ENCODE measurements at places on chromosomes 12 and 14. TPM values are rescaled to one million over a fixed set of nuclear protein-coding genes. Genes with fewer than 3 reads are reported as not detected.

FGF23 gene
- not detected for total RNA-seq

POLE gene
- total RNA-seq, result 18.5 TPM

TMEM132C gene
- not detected for total RNA-seq

EPYC gene
- not detected for total RNA-seq

CISTR gene
- total RNA-seq, result not detected

ENDOU gene
- 0.40 TPM for total RNA-seq

ADCY4 gene
- 3.3 TPM for total RNA-seq

NPAS3 gene
- total RNA-seq, result 0.76 TPM

TMTC2 gene
- total RNA-seq, result 17.1 TPM

APOF gene
- total RNA-seq, result not detected

DGKA gene
- 62.4 TPM for total RNA-seq

SYT1 gene
- total RNA-seq, result 25.2 TPM

RTN1 gene
- total RNA-seq, result 2.8 TPM

SLC16A7 gene
- total RNA-seq, result 27.3 TPM

PTCSC3 gene
- total RNA-seq, result not detected

PLEKHD1 gene
- 0.07 TPM for total RNA-seq

NID2 gene
- 183 TPM for total RNA-seq

TAS2R13 gene
- total RNA-seq, result 2.4 TPM

E2F7 gene
- 16.7 TPM for total RNA-seq

CLBA1 gene
- 12.1 TPM for total RNA-seq

SLC4A8 gene
- total RNA-seq, result 5.4 TPM

EML5 gene
- total RNA-seq, result 0.13 TPM

RBP5 gene
- total RNA-seq, result not detected

TAS2R43 gene
- total RNA-seq, result not detected

CD9 gene
- total RNA-seq, result 364 TPM

MMP14 gene
- 445 TPM for total RNA-seq

IL31 gene
- total RNA-seq, result not detected

CLEC4C gene
- total RNA-seq, result not detected

RSRC2 gene
- 30.2 TPM for total RNA-seq

IPO8 gene
- 56.6 TPM for total RNA-seq

VWF gene
- total RNA-seq, result 0.92 TPM

C3AR1 gene
- 0.07 TPM for total RNA-seq

DLK1 gene
- total RNA-seq, result not detected

RIPK3 gene
- not detected for total RNA-seq

CDK17 gene
- 46.6 TPM for total RNA-seq

TEX22 gene
- total RNA-seq, result 0.17 TPM

LRRC43 gene
- total RNA-seq, result 1.2 TPM

PRH2 gene
- not detected for total RNA-seq

IQSEC3 gene
- total RNA-seq, result 0.17 TPM

KRT79 gene
- total RNA-seq, result not detected

ERGIC2 gene
- 76.7 TPM for total RNA-seq

KANSL2 gene
- total RNA-seq, result 33.4 TPM
